ENCODE measurements at places on chromosomes 3 and 15.

- no peak for DNase-seq
Measured at GRCh38 chr3:116242825-116243224, 202.5 kb downstream of the LSAMP start.

- no peak for DNase-seq
Measured at GRCh38 chr15:70215951-70216350, 118.2 kb upstream of the TLE3 start.

GRCh38 chr15:52362497-52362896, 66.9 kb upstream of the MYO5C start:
- no peak for DNase-seq

GRCh38 chr3:5058471-5058951, 63.6 kb upstream of the ARL8B start:
- DNase-seq = no peak

DNA sequence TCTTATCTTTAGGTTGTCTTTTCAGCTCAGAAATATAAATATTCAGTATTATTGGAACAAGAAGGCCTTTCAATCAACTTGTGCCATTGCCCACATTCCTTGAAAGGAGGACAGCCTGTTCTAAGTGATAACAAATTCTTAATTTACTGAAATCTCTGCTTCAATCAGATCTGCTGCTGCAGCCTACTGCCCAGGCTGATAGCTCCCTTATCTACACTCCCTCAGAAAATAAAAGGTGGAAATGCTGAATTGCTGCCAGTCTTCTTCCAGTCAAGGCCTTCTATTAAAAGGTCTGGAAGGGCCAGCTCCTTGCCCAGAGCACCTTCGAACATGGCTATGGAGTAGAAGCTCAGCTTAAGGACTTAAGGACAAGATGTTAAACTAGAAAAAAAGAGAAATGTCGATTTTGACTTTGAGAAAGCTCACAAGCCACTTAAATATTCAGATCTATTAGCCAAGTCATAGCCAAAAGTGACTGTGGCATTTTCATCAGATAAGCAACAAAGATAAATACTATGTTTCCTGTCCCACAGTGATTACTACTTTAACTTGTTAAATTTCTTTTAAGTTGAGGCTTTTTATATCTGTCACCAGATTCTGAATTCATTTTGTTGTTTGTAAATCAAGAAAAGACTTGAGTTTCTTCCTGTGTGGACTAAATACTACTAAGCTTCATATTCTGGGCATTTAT, 480.5 kb upstream of the CBLB start:
- DNase-seq = no peak

GRCh38 chr3:138908846-138909245, 38.1 kb downstream of the FOXL2 start:
- no peak for DNase-seq

DNA sequence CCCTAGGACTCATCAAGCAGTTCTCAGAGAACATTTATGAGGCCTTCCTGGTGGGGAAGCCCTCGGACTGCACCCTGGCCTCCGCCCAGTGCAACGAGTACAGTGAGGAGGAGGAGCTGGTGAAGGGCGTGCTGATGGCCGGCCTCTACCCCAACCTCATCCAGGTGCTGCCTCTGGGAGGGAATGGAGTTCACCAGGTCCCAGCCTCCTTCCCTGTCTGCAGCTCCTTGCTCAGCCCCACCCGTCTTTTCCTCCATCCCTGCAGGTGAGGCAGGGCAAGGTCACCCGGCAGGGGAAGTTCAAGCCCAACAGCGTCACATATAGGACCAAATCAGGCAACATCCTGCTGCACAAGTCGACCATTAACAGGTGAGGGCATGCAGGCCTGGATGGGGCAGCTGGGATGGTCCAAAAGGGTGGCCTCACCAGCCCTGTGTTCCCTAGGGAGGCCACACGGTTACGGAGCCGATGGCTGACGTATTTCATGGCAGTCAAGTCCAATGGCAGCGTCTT, 46.3 kb downstream of the DHX30 start:
- DNase-seq = no peak

GRCh38 chr3:184479426-184480126, 82.0 kb upstream of the EPHB3 start:
- DNase-seq = no peak

- DNase-seq = no peak
Measured at GRCh38 chr3:129611446-129611800, 4.9 kb upstream of the PLXND1 start.

DNA sequence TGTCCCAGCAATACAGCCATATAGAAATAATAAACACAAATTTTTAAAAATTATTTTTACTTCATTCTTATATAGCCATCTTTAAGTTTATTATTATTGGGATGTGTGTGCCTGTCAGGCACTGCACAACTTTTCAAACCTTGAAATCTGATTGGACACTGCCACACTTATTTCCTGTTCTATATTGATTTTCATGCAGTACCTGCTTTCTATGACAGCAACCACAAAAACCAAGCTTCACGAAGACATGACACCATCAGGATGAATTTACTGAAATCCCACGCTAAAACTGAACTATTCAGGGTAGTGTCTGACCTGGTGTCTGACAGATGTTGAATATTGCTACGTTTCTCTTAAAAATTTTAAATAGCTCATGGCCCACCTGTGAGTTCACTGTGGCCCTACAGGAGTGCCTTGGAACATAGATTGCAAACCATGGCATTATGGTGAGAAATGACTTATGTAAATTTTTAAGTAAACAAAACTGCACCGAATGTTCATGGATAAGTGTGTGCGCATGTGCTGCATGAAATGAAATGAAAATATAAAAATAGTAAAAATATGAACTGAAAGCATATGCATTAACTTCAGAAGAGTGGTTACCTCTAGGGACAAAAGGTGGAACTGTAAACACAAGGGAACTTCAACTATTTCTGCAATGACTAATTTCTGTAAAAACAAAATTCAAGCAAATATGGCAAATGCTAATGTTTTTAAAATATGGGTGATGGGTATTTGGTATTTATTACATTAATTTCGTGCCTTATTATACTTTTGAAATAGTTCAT, 152.3 kb downstream of the ZBTB20 start:
- DNase-seq = no peak

- DNase-seq = no peak
Measured at GRCh38 chr15:85956532-85957275, 123.0 kb upstream of the AGBL1 start.

DNA sequence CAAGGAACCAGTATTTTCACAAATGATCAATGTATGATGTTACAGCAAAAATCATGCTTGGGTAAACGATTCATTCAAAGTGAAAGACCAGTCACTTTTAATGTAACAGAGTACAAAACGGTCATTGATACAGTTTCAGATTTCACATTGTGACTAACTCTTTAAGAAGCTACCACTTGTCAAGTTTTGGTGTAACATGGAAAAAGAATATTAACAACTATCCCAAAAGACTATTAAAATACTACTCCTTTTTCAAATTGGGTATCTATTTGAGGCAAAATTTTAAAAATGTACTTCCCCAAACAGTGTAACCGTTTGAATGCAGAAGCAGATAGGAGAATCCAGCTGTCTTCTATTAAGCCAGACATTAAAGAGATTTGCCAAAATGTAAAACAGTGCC, 31.7 kb downstream of the AKAP13 start:
- no peak for DNase-seq

GRCh38 chr15:91491101-91491950, 362.2 kb upstream of the SLCO3A1 start:
- no peak for DNase-seq

DNA sequence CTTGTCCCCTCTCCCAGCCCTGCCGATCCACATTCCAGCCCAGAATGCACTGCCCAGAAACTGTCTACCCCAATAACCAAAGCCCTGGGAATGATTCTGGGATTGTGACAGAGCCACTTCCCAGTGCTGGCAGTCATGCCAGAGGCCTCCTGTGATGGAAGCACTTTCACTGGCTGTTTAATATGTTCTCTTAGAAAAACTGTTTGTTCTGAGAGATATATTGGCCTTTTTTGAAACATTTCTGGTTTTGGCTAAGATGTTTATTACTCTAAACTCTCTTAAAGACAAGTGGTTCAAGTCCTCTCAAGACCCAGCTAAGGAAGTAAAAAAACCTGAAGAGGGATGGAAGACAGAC, 74.0 kb upstream of the HACD2 start:
- DNase-seq = no peak

DNA sequence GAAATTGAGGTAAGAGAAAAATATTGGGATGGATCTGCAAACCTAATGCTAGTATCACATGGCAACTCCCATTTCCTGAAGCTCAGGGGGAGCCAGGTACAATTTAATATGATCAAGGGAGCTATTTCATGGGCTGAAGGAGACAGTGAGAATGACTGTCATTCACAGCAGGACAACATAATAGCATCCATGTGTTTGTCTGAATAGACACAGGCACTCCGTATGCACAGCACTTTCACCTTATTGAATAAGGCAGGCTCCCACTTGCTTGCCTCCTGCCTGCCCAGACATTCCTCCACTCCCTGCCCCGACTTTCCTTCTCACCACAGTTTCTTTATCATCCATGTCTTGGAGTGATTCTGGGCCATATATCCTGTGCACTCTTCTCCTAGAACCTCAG, 156.6 kb upstream of the SLC24A5 start:
- DNase-seq = no peak

DNA sequence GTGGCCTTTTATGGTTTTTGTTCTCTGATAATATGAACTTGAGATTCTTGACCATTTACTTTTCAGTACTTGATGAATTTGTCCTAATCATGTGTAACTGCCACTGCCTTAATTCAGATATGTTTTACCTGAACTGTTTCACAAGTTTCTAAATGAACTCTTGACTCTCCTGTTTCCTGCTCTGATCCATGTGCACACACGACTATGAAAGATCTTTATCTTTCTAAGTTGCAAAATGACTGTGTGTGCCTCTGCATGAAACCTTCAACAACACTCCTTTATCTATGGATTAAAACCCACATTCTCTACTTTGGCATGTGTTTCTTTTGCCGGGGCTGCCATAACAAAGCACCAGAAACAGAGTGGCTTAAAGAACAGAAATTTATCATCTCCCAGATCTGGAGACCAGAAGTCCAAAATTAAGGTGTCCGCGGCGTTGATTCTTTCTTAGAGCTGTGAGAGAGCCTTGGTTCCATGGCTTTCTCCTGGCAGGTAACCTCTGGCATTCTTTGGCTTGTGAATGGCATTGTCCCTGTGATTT, 275.0 kb downstream of the ADAMTSL3 start:
- DNase-seq = no peak

- DNase-seq = no peak
Measured at GRCh38 chr3:81692766-81693165, 68.7 kb downstream of the GBE1 start.

DNA sequence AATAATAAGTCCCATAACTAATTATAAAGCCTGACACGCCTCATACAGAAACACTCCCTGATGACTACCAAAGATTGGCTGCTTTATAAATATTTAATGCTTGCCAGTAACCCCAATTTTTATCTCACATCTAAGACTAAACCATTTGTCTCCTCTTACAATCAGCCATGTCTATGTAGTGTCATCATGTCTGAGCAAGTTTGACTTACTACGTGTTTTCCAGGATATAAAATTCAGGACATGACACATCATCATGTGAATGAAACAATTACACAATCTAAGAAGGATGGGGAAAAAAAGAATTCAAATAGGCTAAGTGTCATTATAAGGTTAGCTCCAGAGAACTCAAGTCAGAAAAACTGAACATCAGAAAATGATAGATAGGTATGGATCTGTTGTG, 208.7 kb downstream of the MECOM start:
- no peak for DNase-seq

DNA sequence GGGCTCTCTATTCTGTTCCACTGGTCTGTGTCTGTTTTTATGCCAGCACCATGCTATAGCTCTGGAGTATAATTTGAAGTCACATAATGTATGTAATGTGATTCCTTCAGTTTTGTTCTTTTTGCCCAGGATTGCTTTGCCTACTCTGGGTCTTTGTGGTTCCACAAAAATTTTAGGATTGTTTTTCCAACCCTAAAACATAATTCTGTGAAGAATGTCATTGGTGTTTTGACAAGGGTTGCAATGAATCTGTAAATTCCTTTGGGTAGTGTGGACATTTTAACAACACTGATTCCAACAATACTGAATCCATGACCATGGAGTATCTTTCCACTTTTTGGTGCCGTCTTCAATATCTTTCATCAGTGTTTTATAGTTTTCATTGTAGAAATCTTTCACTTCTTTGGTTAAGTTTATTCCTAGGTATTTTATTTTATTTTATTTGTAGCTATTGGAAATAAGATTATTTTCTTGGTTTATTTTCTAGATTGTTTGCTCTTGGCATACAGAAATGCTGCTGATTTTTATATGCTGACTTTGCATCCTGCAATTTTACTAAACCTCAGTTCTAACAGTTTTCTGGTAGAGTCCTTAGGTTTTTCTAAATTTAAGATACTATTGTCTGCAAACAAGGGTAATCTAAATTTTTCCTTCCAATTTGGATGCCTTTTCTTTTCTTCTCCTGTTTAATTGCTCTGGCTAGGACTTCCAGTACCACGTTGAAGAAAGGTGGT, 29.7 kb downstream of the TJP1 start:
- DNase-seq = no peak

DNA sequence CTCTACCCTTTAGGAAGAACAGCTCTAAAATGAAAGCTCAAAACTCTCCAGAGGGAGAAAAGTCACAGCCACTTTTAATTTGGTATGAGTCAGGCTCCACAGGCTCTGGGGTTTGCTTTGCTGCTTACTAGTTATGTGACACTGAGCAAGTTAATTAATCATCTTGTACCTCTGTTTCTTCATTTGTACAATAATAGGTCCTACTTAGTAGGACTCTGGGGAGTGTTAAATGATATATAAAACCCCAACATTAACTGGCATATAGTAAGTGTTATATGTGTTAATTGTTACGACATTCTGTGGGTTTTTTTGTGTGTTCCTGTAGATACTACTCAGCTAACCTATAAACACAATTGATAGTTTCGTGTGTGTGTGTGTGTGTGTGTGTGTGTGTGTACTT, 6.6 kb downstream of the ACKR2 start:
- no peak for DNase-seq

- no peak for DNase-seq
Measured at GRCh38 chr3:17038900-17039553, 154.3 kb downstream of the PLCL2 start.

GRCh38 chr15:79965846-79966630, 5.0 kb downstream of the BCL2A1 start:
- no peak for DNase-seq

GRCh38 chr3:17473761-17474160, 268.7 kb downstream of the TBC1D5 start:
- DNase-seq = no peak

- no peak for DNase-seq
Measured at GRCh38 chr3:153445817-153446216, 283.8 kb downstream of the RAP2B start.

GRCh38 chr15:55507567-55507966, 467 bp downstream of the DNAAF4 start:
- DNase-seq = no peak

Data from effector memory CD8-positive, alpha-beta T cell (primary cell).